Neural cell (in vitro differentiated cells): ENCODE measurements at places on chromosomes 7 and 10. TPM values are rescaled to one million over a fixed set of nuclear protein-coding genes. Genes with fewer than 3 reads are reported as not detected.

The LLCFC1 gene
- polyA plus RNA-seq = not detected in 2 replicates

The SPDYE5 gene
- polyA plus RNA-seq = 0.07 and 0.26 TPM in 2 replicates

The CALCR gene
- 3.6 TPM in 2 replicates for polyA plus RNA-seq

The NKX1-2 gene
- polyA plus RNA-seq = 0.16 and 0.19 TPM in 2 replicates

The TMEM229A gene
- 0.31 and 0.94 TPM in 2 replicates for polyA plus RNA-seq

The PTPRE gene
- polyA plus RNA-seq = 4.1 and 4.4 TPM in 2 replicates

The LIMK1 gene
- polyA plus RNA-seq = 21.1 and 23.5 TPM in 2 replicates

The EPHA1 gene
- polyA plus RNA-seq = not detected in 2 replicates

The SPAM1 gene
- polyA plus RNA-seq = not detected in 2 replicates

The GFRA1 gene
- polyA plus RNA-seq = 2.3 and 13.9 TPM in 2 replicates

The CRYGN gene
- not detected in 2 replicates for polyA plus RNA-seq

The PRSS37 gene
- not detected in 2 replicates for polyA plus RNA-seq

The HABP2 gene
- not detected in 2 replicates for polyA plus RNA-seq

The HOXA6 gene
- polyA plus RNA-seq = not detected in 2 replicates

The TFR2 gene
- 21.0 and 23.5 TPM in 2 replicates for polyA plus RNA-seq

The KIAA1549 gene
- 14.1 and 14.8 TPM in 2 replicates for polyA plus RNA-seq

The MEST gene
- polyA plus RNA-seq = 136 and 153 TPM in 2 replicates

The LRRD1 gene
- 2.6 and 2.7 TPM in 2 replicates for polyA plus RNA-seq

The NME8 gene
- polyA plus RNA-seq = not detected in 2 replicates
